ENCODE measurements at places on chromosomes 5 and 9. TPM values are rescaled to one million over a fixed set of nuclear protein-coding genes. Genes with fewer than 3 reads are reported as not detected.

DNA sequence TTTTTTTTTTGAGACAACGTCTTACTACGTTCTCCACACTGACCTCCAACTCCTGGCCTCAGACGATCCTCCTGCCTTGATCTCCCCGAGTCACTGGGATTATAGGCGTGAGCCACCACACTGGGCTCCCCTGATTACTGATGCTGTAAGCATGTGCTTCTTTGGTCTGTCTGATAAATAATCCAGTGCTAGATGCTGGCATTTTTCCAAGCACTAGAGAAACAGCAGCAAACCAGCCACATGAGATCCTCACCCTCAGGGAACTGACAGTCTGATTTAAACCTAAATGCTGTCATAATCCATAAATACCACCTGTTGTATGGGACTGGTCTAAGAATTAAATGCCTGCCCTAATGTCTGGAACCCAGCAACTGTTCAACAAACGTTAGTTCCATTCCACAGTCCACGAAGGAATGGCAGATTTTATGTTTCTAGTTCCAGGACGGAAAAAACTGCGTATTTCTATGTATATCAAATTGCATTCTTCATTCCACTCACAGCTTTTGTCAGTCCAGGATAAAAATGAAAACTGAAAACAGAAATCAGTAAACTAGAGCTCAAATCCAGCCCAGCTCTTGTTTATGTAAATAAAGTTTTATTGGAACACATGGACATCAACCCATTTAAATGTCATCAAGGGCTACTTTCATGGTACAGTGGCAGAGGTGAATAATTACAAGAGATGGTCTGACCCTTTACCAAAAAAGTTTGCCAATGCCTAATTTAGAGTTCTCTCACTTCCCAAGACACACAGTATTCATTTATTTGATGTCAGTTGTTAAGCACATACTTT, 20.1 kb downstream of the SLC35D2 start:
- no peak for DNase-seq

DNA sequence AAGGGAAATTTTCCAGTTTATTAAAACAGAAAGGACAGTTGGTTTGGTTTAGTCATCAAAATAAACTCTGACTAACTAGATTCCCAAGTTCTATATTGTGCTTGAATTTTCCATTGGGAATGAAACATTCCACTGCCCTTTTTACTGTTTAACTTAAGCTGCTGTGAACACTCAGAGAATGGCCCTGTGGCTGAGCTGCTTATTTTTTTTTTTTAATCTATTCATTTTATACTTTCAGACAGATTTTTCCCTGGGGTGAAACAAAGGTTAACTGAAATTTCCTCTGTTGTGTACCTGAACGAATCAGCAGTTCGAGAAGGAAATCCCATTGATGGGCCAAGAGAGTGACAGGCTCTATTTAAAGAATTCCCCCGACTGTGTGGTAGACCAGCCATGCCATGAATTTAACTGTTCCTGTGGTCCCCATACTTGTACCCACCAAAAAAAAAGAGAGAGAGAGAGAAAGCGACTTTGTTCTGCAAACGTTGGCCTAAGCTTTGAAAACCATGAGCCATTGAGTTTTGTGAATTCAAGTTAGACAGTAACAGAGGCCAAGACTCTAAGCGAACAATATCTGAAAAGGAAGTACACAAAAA, 138.7 kb upstream of the GRHPR start:
- DNase-seq: no peak

The FAM151B gene
- 3.0 TPM for total RNA-seq

- no peak for DNase-seq
Measured at GRCh38 chr5:72508241-72509170, 1.3 kb upstream of the ZNF366 start.

DNA sequence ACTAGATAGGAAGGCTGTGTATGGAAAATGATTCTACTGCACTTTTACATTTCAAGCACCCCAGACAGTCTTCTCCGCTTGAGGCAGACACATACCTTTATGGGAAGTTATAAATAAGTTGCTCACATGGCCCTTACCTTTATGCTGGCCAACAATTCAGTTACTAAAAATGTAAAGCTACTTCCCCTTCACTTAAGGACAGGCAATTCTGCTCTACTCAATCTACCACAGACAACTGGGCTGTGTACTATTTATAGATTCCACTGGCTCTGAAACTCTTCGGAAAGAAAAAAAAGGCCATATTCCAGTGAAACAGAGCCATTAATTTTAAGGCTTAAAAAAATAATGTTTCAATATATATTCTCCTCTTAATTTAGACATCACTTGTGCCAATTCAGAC, 59.4 kb downstream of the ELAVL2 start:
- no peak for DNase-seq

DNA sequence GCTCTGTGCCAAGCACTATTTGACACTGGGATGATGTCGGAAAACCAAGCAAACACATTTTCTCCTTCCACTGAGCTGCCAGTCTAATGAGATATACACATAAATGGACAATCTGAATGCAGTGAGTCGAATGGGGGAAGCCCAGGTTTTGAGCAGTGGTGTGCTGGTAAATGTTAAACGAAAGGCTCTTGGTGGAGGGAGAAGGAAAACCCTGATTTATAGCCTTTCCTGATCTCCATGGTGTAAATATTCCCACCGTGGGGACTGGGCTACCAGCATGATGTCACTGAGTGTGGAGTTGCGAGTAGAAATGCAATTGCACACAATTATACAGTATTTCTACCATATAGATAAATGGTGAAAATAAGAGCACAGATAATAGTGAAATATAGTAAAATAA, 5.0 kb upstream of the GSN start:
- no peak for DNase-seq

The SLC45A2 gene
- total RNA-seq: 0.66 TPM
